ENCODE measurements at places on chromosomes 7 and 10.

DNA sequence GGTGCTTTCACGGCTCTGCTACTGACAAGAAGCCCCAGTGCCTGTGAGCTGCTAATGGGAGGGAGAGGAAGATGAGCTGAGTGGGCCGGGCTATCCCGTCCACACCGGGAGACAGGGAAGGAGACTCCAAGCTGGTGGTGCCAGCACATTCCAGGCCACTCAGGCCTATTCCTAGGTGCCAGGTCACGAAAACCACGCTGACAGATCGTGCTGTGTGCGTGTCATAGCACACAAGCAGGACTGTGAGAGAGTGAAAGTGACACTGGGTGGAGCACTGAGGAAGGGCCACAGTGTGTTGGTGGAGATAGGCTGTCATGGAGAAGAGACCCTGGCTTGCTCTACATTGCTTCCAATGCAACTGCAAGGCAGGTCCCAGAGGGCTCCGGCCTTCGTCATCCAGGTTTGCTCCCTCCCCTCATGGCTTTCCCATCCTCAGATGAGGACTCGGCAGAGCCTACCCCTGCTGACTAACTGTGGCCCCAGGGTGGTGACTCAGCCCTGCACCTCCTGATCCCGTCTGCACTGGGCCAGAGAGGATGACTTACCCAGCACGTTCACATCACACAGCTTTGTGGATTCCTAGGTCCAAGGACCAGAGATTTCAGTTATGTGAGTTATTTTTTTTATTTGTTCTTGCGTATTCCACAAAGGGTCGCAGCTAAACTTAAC, 167.3 kb downstream of the EGFR start:
- DNase-seq: no peak

GRCh38 chr7:117841611-117842010, 31.6 kb downstream of the CTTNBP2 start:
- DNase-seq: no peak

DNA sequence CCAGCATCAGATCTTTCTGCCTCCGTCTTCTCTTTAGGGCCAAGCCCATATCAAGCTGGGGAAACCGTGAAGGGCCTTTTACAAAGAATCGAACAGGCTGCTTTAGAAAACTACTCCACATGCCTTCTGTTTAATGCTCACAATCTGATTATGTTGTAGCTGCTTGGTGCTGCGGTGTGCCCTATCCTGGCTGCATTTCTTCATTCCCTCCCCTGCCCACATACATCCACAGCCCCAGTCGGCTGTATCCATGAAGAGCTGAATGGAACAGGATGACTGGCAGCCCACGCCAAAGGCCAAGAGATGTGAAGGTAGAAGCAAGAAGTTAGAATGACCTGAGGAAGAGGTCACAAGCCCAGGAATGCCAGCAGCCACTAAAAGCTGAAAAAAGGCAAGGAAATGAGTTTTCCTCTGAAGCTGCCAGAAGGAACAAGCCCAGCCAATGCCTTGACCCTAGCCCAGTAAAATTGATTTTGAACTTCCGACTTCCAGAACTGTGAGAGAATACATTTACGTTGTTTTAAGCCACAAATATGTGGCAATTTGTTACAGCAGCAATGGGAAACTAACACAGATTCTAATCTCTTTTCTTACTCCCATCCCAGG, 22.2 kb downstream of the TAS2R41 start:
- DNase-seq: no peak

DNA sequence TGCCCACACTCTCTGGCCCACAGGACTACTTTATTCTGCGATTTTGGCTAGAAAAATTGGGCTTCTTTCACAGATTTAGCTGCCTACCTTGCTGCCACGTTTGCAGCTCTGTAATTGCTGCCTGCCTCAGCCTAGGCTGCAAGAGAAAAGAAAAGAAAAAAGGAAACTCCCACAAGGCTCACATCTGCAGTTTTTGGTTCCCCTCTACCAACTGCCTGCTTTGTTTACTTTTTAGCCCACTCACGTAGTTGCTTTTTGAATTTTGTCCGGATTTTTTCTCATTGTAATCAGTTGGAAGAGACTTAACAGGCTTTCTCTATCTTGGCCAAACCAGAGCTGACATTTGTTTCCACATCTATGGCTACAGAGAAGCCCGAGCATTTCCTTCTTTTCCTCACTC, 24.3 kb downstream of the SUN3 start:
- DNase-seq: no peak

DNA sequence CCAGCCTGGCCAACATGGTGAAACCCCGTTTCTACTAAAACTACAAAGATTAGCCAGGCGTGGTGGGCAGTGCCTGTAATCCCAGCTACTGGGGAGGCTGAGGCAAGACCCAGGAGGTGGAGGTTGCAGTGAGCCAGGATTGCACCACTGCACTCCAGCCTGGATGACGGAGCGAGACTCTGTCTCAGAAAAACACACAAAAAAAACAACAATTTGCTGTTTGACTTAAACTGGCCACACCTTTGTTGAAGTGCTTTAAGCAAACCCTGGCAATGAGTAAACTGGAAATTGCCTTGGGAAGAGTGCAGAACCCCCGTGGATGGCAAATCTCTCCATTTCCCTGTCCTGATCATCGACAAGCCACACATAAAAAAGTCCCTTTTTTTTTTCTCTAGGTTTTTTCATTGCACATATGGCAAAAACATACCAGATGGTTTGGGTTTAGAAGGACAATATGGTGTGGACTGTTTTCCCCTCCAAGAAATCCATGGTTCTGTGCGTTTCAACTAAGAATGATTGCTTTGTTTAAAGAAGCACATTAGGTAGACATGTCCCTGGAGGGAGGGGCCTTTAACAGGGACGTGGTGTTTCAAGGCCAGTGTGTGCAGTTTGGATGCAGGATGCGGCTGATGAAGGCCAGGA, 76.9 kb downstream of the NRP1 start:
- no peak for DNase-seq

DNA sequence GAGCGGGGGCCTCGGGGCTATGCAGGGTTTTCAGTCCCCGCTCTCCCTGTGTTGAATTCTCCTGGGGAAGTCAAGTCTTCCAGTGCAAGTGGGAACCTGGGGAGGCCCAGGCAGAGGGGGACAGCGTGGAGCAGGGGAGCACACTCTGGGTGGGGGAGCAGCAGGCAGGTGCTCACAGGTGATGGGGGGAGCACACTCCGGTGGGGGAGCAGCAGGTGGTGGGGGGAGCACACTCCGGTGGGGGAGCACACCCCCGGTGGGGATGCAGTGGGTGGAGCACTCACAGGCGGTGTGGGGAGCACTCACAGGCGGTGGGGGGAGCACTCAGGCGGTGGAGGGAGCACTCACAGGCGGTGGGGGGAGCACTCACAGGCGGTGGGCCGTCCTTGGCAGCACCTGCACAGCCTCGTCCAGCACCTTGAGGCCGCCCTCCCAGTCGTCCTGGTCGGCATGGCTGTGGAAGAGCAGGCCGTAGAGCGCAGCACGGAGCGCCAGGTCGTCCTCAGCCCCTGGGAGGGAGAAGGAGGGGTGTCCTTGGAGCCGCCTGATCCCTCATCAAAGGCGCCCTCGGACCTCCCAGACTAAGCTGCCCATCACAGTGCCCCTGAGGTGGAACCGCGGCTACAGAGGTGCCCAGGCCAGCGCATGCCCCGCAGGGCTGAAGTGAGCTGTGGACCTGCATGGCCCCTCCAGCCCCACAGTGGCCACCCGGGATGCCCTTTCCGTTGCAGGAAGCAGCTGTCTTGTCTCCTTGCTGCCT, 56.7 kb downstream of the CFAP46 start:
- no peak for DNase-seq

DNA sequence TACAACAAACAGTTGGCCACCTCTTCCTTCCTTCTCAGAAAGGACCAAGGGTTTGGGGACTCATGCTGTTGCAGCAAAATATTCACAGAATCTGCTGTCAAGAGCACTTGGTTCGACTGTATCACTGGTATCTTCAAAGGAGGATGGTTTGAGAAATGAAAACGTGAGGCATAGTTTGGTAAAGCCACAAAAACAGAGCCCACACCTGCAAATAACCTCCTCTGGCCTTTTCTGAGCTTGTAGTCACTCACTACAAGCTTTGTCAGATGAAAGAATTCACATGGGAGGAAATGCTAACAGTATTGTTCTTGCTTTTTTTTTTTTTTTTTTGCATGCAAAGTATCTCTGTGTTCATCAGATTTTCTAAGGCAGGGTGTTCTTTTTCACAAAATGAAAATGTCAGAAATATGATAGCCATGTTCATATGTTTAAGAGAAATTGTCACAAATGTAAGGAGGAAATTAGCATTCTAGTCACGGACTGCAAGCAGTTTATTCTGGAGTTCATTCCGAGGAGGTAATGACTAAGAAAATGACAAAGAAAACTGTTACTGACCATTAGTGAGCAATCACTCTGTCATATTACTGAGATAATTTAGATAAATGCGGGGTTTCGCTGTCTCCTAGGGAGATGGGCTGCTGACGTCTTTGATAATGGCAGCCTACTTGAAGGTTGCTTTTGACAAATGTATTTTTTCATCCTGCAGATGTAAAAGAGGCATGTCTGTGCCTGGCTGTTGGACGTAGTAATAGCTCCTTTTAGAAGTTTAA, 117.8 kb upstream of the MYO3A start:
- DNase-seq: no peak

DNA sequence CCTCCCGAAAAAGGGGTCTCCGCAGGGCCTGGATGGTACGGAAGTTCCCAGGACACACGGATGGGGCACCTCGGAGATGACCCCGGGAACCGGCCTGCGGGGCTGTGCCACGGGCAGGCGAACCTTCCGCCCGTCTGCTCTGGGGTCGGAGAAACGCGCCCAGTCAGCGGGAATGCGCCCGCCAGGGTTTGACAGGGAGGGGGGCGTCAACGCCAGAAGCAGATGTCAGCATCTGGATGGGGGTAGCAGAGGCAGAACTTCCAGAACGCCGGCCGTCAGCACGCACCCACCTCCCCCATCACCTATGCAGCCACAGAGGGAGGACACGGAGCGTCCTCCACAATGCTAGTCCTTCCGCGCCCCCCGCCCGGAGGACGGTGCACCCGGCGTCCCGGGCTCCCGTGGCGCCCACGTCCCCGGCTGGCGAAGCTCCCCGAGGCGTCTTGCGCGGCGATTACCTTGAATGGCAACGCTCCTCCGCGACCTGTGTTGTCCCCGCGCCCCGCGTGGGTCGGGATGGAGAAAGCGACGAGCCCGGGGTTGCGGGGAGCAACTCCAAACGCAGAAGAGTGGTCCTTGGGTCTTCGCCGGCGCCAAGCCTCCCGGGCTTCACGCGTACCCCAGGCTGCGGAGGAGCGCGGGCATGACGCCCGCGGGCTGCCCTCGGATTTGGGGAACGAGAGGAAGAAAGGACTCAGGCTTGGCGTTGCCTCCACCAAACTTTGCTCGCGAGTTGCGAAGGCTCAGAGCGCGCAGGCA, 561 bp downstream of the FGFR2 start:
- peak; percentile 25 for DNase-seq

- DNase-seq: no peak
These were observed 657.0 kb downstream of the DNAJB9 start for GRCh38 chr7:109226699-109227098.

DNA sequence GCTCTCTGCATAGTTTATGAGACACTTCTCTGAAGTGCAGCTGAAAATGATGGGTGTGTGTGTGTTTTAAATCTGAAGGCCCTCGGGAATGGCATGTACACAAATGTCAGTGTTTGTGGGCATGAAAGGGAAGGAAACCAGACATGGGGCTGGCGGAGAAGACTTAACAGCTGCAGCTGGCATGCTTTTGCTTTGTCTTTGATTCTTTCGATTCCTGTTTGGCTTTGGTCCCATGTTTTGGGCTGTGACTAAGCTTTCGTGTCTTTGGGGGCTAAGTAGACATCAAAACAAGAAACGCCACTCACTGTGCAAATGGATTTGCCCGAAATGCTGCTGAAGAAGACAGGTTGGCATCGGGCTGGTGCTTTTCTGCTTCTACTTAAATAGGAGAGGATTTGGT, 179.3 kb downstream of the PFKFB3 start:
- no peak for DNase-seq

GRCh38 chr10:98925651-98926050, 310.0 kb downstream of the HPSE2 start:
- no peak for DNase-seq

- no peak for DNase-seq
These were observed 249.9 kb downstream of the RNLS start for GRCh38 chr10:88333248-88333630.

- DNase-seq: no peak
These were observed 4.8 kb downstream of the ANK3 start for GRCh38 chr10:60384708-60385398.

GRCh38 chr7:8114175-8114574, 145.6 kb downstream of the GLCCI1 start:
- no peak for DNase-seq

GRCh38 chr7:31077484-31078362, 25.6 kb downstream of the ADCYAP1R1 start:
- DNase-seq: no peak

DNA sequence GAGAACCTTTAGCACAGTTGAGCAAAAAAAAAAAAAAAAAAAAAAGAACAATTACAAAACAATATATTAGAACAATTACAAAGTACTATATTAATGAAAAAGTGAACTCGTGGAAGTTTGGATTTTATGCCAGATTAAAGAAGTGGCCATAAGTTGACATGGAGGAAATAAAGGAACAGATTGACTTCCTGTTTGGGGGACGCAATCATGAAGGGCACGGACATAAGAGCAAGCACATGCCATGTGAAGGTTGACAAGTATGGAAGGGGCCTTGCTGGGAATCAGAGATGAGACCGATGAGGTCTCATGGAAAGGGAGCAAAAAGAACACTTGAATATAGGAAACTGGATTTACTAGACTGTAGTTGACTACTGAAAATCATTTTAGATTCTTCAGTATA, 61.7 kb downstream of the ICA1 start:
- DNase-seq: no peak

GRCh38 chr10:70761031-70761601, 24.1 kb downstream of the TBATA start:
- DNase-seq: peak; percentile 28

DNA sequence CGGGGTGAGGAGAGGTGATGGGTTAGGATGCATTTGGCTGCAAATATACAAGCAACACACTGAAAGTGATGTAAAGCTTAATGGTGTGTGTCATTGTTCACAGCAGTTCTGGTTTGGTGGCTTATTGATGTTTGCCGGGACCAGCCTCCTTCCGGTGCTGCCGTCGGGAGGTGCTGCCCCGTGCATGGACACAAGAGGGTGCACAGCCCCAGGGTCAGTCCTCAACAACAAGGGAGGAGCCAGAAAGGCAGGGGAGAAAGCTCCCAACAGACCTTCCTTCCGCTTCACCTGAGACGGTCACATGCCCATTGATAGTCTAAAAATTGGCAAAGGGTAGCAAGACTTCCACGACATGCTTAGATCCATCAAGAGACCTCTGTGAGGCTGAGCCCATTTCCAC, 9.5 kb downstream of the RNF32 start:
- DNase-seq: peak; percentile 66
